ENCODE measurements at places on chromosomes 12 and 14.
A peak's percentile ranks its signal among the peaks of the same experiment; 100 is the strongest.

GRCh38 chr14:49058511-49058910, 527.7 kb downstream of the RPS29 start:
- DNase-seq, result peak; percentile 82

DNA sequence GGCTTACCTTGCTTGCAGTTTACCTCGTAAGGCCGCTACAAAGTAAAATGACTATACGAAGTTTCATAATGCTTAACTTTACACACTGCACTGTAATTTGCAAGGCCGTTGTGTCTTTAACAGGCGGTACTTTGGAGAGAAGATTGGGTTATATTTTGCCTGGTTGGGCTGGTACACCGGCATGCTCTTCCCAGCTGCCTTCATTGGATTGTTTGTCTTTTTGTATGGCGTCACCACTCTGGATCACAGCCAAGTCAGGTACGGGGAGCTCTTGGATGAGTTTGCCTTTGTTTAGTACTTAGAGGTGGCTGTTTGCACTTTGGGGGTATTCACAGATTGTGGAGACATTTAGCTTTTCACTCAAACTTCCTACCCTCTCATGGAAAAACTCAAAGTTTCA, 167.8 kb downstream of the SLC5A8 start:
- no peak for DNase-seq

GRCh38 chr12:13102461-13103195, 839 bp downstream of the GSG1 start:
- DNase-seq, result no peak

- DNase-seq, result no peak
Measured at GRCh38 chr14:101237252-101237616, 324.1 kb upstream of the DIO3 start.

DNA sequence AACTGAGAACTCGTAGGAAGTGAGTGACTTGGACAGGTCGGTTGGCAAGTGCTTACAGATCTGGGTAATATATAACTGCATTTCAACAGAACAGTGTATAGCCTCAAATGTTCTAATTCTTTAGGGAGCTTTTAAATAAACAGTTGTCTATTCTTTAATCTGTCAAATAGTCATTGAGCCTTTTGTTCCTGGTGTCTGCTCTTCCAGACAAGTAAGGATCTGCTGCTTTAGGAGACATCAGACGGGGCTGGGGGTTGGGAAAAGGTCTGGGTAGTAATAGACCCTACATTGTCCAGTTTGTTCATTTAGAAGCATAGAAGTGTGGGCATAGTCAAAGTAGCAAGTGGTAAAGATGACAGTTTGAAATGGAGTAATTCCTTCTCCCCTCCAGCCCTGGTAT, 2.0 kb downstream of the PTPN11 start:
- DNase-seq, result no peak

DNA sequence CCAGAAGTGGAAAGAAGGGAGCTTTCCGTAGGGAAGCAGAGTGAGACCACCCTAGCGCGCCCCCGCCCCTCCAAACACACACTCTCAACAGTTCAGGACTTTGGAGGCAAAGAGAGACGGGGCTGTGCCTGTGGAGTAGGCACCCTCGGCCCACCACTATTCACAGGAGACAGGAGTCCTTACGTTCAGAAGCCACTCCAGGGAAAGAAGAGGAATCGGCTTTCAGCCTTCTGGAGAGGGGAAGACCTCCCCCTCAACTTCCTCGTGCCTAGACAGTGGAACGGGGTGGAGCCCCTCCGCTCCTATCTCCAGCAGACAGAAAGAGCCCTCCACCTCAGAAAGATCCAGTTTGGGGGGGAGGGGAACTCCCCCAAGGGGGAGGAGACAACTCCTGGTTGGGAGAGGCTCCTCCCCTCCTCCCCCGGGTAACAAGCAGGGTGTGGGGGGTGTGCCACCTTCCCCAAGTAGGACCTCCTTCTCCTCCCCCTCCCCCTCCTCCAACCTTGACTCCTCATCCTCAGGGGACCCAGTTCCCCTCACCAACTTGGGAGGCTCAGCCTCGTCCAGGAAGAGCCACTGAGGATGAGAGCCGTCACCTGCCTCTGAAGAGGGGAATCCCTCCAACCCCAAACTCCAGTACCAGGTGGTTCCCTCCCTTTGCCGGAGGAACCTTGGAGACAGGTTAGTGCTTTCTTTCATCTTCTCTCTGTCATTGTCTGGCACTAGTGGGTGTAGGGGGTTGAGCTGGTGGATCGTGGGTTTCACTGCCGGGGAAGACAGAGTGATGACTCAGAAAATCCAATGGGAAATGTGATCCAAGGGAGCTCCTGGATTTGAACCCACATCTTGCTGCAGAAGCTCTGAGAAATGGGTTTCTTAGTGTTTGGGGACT, 883 bp downstream of the FOXJ2 start:
- peak; percentile 83 for DNase-seq

- no peak for DNase-seq
Measured at GRCh38 chr14:88682495-88683114, 110.1 kb downstream of the EML5 start.

Measured in kidney (tissue), 22 donors.